ENCODE measurements at places on chromosomes 6 and 20.

DNA sequence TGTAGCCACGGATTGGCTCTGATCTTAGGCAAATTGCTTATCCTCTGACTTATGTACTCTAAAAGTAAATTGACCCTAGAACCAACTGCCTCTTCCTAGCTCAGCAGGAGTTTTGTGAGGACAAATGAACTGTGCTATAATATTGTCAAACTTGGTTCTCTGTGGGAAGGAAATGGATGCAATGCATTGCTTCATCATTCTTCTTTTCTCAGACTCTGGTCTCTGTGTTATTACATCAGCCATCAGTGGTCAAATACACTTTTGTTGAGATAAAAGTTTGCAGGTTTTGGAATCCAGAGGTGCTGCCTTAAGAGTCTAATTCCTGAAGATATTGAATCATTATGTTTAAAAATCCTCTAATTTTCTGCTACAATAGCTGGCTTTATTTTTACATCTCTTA is 64.9 kb downstream of the SLC24A3 start:
- DNase-seq: no peak

DNA sequence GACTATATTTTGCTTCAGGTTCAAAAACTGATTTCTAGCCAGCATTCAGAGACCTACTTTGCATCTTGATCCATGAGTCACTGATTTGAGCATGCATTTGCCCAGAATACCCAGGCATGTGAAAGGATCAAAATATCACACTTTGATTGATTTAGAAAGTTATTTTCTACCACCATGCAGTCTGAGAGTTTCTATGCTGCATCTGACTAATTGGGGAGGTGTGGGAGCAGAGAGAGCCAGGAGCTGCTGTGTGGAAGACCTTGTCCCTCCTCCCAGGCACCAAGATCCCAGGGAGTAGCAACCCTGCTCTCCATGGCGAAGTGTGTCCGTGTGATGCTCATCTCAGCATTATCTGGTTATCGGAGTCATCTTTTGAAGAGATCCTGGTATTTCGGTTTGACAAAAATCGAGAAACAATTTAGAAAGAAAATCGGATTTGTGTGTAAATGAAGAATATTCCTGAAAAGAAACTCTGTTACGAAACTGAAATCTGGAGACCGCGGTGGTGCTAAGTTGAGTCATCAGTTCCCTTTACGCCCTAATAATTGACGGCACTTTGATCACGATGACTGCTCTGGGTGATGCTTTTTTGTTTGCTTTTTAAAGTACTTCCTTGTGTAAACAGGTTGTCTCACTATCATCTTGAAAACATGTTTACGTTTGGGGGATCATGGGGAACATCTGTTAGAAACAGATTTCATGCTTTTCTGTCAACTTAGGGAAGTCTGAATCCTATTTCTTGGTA is 193.4 kb downstream of the BACH2 start:
- peak; percentile 58 for DNase-seq

GRCh38 chr6:36685926-36686667 is 7.6 kb downstream of the CDKN1A start:
- no peak for DNase-seq

GRCh38 chr6:16028966-16029365 is 99.9 kb upstream of the MYLIP start:
- peak; percentile 7 for DNase-seq

DNA sequence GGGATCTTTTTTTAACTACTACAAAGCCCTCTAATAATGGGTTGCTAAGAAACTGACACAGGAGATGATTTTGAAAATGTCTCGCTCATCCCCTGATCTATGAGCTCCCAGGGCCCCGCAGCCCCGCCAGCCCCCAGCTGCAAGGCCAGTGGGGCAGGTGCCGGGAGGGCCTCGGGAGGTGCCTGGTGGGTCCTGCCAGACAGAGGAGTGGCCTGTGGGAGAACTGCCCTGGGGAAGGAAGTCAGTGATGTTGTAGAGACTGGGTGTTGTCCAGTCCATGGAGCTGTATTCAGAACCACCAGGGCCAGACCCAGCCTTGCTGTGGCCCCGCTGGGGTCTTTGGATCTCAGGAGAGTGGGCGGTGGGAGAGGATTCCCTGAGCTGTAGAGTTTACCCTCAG is 258.7 kb downstream of the TAF4 start:
- DNase-seq: no peak

DNA sequence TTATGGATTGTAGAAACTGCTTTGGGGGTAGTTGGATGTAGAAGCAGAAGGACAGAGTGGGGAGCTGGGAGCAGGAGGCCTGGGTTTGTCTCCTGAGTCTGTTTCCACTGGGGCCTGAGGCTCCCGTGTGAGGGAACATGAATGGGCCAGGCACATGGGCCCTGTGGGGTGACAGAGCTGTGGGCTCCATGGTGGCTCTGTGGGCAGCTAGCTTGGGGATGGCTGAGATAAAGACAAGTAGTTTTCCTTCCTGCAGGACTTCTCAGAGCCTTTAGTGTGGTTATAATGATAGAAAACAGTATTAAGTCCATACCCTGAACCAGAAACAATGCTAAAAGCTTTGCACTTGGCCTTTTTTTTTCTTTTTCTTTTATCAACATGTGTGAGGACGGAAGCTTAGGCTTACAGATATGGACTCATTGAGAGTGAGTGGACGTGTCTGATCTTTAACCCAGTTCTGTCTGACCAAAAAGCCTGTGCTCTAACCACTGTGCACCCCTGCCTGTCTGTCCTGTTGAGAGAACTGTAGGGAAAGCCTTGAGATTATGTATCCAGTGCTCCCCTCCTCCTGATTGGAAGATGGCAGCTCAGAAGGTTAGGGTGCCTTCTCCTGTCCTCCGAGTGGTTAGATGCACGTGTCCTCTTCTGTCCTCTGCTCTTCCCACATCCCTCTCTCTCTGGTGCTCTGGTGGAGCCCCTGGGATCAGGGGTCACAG is 98.3 kb downstream of the CDH26 start:
- peak; percentile 23 for DNase-seq

DNA sequence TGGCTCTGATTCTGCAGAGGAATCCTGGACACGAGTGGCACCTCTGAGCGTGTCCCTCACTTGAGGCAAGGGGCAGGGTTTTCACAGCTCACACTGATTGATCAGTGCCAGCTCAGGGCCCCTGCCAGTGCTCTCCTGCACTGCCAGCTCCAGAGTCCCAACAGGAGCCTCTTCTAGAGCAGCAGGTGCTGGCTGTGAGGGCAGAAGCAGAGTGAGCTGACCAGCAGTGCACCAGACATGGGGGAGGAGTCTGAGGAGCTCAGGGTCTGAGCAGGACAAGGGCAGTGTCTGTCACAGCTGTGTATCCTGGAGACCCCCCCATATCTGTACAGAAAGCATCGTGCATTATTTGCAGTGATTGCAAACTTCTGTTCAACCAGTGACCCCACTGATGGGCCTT is 31.5 kb upstream of the THBS2 start:
- no peak for DNase-seq

DNA sequence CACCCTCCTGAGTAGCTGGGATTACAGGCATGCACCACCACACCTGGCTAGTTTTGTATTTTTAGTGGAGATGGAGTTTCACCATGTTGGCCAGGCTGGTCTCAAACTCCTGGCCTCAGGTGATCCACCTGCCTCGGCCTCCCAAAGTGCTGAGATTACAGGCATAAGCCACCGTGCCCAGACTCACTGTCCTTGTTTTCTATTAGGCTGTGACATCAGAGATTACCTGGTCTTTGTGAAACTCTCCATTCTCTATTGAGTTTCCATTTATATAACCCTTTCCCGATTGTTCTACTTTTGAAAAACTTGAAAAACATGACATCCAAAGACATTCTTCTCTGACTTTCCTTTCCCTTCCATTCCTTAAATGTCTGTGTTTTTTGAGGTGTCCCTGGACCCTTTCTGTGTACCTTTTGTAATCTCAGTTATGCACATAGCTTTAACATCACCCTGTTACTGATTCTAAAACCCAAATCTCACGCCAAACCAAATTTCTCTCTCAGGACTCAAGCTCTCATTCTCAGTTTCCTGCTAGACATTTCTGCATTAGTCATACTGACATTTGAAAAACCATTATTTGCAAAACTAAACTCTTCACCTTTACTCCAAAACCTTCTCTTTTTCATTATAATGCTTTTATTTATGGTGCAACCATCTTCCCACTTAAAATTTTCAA is 137.0 kb downstream of the KHDC1L start:
- DNase-seq: no peak

GRCh38 chr6:147765541-147765940 is 257.1 kb downstream of the SAMD5 start:
- DNase-seq: no peak
